ENCODE measurements at places on chromosomes 11 and 22. TPM values are rescaled to one million over a fixed set of nuclear protein-coding genes. Genes with fewer than 3 reads are reported as not detected.

Gene TNNT3
- total RNA-seq, result not detected

Gene SCGB2A2
- total RNA-seq, result not detected

DNA sequence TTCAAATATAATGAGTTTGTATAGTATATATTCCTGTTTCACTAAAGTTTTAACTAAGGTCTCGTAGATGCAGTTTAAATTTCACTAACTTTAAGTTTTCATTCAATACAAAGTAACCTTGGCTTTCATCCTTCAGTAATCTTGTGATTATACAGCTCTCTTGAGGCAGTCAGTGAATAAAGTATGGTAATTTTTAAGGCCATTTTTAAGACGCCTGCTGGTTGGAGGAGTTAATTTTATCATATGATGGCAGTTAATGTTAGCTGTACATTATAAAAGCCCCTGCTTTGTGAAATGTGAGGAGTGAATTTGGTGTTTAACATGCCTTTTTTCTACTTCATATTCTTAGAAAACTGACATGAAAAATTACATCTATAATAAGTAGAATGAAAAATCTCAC, 163.6 kb downstream of the TMEM135 start:
- DNase-seq, result no peak

- no peak for DNase-seq
Observed at GRCh38 chr22:23478175-23478574, 101.9 kb downstream of the IGLL1 start.

GRCh38 chr22:49021926-49022815, 805.5 kb downstream of the BRD1 start:
- peak; percentile 30 for DNase-seq
